ENCODE measurements at places on chromosomes 11 and 22.

DNA sequence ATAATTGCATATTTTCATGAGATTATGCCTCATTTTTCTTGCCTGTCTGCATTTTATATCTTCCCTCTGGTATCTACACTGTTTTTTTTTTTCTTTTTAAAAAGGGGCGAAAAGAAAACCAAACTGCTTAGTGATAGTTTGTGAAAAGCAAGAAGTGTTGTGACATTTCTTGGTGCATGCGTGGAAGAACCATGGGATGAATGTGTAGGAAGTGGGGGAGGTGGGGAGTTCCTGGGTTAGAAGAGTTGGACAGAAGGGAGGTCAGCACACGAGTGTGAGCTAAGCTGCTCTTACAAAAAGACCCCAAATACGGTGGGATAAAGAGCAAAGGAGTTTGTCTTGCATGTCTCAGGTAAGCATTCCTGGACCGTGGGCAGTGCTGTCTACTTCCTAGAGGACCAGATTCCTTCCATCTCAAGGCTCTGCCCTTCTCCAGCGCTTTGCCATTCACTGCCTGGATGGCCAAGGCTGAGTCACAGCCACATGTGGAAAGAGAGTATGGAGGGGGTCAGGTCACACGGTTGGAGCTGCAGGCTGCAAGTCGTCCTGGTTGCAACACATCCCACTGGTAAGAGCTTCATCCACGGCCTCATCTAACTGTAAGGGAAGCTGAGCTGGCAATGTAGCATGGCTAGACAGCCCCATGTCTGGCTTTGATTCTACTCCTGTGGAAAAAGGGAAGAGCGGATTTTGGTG lies 300.6 kb downstream of the DDX10 start:
- DNase-seq = peak; percentile 40

GRCh38 chr11:13335319-13335718 lies 57.7 kb downstream of the BMAL1 start:
- peak; percentile 62 for DNase-seq

DNA sequence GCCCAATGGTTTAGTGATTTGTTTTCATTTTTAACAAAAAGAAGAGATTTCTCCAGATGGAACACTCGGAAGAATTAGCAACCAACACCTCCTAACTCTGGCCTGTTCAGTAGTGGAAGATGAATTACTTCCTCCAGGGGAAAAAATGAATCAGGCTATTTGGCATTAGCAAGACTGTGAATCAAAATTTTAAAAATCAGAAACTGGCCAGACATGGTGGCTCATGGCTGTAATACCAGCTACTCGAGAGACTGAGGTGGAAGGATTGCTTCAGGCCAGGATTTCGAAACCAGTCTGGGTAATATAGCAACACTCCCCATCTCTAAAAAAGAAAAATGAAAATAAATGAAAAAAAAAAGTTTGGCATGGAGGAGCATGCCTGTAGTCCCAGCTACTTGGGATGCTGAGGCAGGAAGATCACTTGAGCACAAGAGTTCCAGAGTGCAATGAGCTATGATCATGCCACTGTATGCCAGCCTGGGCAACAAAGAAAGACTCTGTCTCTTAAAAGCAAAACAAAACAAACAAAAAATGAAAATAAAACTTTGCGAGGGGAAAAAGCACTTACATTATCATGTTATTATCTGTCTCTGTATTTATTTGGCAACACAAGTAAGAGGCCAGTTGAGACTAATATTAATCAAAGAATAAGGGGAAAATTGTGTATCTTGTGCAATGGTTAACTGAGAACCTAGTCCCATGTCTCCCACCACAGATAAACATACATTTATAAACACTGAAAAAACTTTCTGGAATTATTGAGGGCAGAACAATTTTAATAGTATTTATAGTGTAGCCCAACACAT lies 796.3 kb upstream of the ANO3 start:
- no peak for DNase-seq

- no peak for DNase-seq
Measured at GRCh38 chr11:85249482-85249881, 377.7 kb downstream of the DLG2 start.

GRCh38 chr22:37043828-37044538 lies 7.6 kb upstream of the KCTD17 start:
- DNase-seq = no peak

- DNase-seq = no peak
Measured at GRCh38 chr11:59660621-59661020, 8.2 kb downstream of the PATL1 start.

DNA sequence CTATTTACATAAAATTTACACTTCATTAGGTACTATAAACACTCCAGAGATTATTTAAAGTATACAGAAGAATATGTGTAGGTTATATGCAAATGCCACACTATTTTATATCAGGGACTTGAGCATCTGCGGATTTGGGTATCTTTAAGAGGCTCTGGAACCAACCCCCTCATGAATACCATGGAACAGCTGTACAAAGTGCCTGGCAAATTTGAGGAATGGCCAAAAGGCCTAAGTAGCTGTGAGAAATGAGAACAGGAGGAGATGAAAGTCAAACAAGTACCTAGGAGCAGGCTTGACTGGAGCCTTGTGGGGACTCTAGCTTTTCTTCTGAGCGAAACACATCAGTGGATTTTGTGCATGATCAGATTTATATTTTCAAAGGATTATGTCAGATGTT lies 149.3 kb downstream of the RBFOX2 start:
- DNase-seq = no peak

- no peak for DNase-seq
Measured at GRCh38 chr22:49829044-49829853, 1.6 kb upstream of the BRD1 start.

DNA sequence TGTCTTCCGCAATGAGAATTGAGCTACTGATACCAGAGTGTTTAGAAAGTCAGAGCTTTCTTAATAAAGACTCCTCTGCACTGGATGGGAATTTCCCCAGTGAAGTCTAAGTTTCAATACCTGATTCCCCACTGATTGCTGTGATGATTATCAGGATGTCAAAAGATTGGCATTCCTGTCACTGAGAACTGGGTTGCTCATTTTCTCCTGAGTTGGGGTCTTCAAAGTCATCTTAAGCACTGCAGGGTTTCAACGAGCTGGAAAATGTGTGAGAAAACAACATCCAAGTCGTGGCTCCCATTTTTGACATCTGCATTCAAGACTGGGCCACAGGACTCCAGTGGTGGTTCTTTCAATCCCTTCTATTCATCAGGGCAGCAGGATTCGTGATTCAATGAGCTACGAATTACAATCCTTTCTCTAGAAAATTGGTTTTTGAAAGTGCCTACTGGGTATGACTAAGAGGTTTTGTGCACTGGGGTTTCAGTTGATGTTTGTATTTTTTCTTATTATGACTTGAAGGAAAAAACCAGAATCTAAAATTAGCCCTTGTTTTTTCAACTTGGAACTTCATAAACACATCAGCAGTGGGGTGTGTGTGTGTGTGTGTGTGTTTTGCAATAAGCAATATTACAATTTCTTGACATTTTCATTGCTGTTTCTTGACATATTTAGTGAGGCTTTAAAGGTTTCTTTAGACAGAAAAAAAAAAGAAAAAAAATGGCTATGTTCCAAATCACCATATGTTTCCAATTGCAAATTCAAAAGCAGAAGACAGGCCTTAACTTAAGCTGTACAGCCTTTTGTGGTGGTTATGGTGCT lies 233.0 kb downstream of the FAM76B start:
- DNase-seq = peak; percentile 97

- no peak for DNase-seq
Measured at GRCh38 chr11:78424334-78425270, 7.0 kb upstream of the GAB2 start.

DNA sequence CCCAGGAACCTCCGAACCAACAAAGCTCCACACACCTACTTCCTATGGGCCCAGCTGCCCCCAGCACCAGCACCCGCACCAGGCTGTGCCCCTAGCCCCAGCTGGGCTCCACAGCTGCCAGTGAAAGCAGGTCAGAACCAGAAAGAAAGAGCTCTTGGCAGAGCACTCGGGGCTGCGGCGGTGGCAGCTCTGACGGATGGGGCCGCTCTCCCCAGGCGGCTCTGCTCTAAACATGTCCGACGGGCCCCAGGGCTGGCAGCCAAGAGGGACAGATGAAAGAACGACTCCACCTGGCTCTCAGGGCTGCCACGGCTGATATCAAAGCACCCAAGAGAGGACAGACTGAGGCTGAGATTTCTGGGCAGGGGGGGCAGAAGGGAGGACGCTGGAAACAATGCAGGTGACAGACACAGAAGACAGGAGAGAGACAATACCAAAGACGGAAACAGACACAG lies 25.7 kb downstream of the LRFN4 start:
- no peak for DNase-seq

- DNase-seq = no peak
Measured at GRCh38 chr11:94469416-94469815, 24.2 kb downstream of the MRE11 start.

DNA sequence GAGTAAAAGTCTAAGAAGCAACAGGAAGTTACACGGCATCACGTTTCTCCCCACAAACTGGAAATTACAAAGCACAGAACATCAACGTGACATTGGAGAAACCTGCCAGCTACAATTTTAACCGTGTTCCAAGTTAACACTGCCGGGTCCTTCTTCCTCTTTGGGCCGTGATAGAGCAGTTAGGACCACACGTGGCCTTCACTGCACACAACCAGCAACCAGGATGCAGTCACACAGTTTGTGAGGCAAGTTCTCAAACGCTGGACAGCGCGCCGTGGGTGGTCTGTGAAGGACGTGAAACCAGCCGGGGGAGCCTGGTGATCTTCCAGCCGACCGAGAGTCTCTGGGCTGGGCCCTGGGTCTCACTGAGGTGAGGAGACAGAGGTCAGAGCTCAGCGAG lies 14.6 kb downstream of the C11orf21 start:
- DNase-seq = no peak

- peak; percentile 72 for DNase-seq
Measured at GRCh38 chr11:65572356-65573051, at the start of gene FAM89B. FAM89B (plus strand) TSS chr11:65572538; CDS start chr11:65572670, 132 bp downstream.

DNA sequence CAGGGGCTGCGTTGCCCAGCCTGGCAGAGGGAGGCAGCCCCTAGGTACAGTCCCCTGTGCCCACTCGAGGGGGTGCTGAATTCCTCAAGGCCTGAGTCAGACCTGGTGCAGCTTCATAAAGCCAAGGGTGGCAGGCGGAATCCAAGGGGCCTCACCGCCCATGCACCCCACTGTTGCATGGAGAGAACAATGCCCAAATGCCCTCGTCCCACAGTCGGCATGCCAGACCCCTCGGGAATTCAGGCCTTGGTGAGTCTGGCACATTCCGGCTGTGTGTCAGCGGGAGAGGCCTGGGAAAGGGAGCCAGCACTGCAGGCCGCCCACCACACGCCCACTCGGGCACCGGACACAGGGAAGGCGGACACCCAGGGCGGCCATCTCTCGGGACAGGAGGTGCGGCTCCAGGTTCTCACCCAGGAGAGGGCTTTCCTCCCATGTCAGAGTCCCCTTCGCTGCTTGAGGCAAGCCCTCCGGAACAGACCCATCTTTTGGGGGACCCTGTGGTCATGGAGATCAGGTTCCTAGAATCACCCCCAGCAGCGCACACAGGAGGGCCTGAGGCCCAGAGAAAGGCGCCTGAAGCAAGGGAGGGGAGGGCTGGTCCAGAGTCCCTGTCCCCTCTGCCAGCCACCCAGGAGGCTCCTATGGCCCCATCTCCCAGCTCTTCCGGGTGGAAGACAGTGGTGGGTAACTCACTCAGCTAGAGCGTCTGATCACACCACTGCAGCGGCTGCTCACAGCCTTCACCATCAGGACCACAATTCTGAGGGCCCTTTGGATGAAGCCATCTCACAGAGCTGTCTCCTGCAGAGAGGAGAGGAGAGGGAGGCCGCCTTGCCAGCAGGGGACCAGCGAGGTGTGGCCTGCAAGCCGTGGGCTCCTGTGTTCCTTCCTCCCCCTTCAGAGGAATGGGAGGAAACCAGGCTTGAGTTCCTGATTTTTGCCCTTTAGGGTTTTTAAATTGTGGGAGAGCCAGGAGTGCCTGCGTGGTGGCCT lies 31.6 kb upstream of the KCNQ1OT1 start:
- DNase-seq = no peak

GRCh38 chr11:12397931-12398334 lies 20.6 kb downstream of the PARVA start:
- peak; percentile 91 for DNase-seq
